SHP77 treated with DMSO at 0.1 percent for 48 hours (cell line): ENCODE measurements at places on chromosomes 12 and 14.

- DNase-seq: no peak
Measured at GRCh38 chr12:109833307-109834189, at the start of gene TRPV4. TRPV4 (minus strand) TSS chr12:109833398; CDS start chr12:109814796, 18,602 bp downstream.

- no peak for DNase-seq
Measured at GRCh38 chr12:128715485-128715884, 108.3 kb downstream of the SLC15A4 start.

DNA sequence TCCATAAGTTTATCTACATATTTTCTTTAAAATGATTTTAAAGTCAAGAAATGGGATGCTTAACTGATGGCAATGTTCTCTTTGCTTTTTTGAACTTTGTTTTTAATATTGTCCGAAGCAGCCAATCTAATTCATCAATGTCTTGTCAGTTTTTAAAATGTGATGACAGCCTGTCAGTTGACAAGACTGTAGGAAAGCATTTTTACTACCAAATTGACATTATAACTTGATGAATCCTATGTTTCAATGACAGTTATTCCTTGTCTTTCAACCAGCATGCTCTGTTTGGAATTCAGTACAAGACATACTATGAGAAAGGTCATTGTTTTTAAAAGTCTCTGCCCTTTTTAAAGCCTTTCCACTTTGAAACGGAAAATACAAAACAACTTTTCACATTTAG, 1073.2 kb downstream of the TMTC2 start:
- DNase-seq: no peak

GRCh38 chr14:38197001-38197783, 10.5 kb upstream of the SSTR1 start:
- DNase-seq: no peak

- no peak for DNase-seq
Measured at GRCh38 chr14:57485635-57486034, 8.0 kb downstream of the CCDC198 start.

DNA sequence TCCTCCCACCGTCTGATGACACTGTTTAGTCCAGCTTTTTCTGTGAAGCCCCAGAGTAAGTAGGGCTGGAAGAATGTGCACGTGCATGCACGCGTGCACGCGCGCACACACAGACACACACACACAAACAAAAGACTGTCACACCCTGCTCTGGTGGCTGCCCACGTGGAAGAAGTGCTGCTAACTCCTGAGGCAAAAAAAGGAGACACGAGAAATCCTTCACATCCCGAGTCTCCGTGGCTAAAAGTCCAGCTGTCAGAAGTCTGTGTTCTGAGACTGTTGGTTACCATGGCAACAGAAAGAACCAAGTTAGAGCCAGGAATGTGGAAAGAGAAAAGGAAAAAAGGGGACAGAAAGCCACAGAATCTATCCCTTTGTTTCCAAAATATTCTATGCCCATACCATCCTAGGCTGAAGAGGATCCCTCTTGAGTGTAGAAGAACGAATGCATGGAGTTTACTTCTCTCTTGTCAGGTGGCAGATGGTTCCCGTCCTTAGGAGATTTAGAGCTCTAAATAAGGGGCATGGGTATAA, 1.6 kb upstream of the C12orf71 start:
- DNase-seq: no peak

DNA sequence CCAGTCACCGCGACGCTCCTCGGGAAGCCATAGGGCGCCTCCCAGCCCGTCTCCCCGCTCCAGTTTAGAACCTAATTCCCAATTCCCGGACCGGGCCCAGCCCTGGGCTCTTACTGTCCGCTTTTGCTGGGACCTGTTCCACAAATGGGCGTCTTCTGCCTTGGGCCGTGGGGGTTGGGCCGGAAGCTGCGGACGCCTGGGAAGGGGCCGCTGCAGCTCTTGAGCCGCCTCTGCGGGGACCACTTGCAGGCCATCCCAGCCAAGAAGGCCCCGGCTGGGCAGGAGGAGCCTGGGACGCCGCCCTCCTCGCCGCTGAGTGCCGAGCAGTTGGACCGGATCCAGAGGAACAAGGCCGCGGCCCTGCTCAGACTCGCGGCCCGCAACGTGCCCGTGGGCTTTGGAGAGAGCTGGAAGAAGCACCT, 797 bp downstream of the UNG start:
- no peak for DNase-seq

DNA sequence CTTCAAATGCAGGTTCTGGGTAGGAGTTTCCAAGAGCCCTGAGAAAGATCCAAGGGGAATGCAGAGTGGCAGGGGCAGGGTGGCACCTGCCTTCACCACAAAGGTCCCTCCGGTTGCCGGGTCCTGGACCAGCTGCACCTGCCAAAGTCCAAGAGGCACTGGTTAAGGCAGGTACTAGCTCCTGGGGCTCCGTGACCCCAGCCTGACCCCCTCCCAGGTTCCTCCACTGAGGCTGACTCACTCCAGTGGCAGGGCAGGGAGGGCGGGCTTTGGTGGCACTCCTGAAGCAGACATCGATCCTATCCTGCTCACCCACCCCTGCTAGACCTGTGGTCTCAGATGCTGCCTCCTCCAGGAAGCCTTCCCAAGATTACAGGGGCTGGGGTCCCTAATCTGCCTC, 11.4 kb downstream of the RPS6KL1 start:
- no peak for DNase-seq

DNA sequence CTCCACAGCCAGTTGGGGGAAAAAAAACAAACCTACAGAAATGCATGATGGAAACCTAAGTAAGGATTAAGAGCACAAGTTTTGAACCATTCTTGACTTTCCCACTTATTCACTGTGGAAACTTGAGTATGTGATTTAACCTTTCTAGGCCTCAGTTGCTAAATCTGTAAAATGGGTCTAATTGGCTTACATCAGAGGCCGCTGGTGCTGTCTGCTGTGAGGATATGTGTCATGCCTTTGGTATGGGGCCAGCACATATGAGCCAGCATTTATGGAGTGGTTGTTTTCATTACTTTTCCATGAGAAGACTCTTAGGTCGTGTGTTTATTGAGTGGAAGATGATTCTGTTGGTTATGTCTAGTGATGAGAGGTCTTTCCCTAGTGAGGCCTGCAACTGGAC, 102.4 kb downstream of the ESR2 start:
- DNase-seq: no peak

DNA sequence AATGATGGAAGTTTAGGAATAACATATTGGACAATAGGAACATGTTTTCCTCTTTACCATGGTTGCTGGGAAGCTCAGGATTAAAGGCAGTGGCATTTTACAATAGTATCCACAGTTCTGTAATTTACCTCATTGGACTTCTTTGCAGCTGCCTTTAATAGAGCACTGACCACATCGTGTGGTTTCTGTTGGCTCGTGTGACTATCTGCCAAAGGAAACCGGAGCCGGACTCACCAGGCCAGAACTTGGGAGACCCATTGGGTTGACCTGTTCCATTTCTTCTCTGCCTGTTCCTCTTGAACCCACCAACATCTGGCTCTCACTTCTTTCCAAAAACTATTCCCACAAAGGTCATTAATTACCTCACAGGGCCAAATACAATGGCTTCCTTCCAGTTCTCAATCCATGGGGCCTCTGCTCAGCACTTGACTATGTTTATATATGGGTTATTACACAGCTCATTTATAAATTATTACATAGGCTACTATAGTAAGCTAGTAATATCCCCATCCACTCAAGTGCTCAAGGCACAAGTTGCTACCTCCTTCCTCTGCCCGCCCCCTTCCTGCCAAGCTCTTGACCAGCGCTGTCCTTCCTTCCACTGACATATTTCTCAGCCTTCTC, 121.5 kb upstream of the VASH1 start:
- DNase-seq: no peak

DNA sequence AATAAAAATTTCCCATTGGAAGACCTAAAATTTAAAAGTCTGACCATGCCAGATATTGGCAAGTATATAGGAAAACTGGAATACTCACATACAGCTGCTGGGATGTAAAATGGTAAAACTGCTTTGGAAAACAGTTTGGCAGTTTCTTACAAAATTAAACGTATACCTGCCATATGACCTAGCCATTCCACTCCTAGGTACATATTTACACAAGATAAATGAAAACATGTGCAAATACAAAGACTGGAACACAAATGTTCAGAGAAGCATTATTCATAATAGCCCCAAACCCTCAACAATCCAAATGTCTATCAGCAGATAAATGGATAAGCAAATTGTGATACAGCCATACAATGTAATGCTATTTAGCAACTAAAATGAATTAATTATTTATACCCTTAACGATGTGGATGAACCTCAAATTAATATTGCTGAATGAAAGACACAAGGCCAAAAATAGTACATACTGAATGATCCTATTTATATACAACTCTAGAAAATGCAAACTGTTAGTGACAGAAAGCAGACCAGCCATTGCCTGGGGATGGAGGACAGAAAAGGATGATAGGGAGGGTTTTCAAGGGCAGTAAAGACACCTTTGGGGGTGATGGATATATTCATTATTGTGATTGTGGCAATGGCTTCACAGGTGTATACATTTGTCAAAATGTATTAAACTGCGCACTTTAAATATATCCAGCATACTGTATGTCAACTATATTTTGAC, 21.3 kb upstream of the TCP11L2 start:
- no peak for DNase-seq

DNA sequence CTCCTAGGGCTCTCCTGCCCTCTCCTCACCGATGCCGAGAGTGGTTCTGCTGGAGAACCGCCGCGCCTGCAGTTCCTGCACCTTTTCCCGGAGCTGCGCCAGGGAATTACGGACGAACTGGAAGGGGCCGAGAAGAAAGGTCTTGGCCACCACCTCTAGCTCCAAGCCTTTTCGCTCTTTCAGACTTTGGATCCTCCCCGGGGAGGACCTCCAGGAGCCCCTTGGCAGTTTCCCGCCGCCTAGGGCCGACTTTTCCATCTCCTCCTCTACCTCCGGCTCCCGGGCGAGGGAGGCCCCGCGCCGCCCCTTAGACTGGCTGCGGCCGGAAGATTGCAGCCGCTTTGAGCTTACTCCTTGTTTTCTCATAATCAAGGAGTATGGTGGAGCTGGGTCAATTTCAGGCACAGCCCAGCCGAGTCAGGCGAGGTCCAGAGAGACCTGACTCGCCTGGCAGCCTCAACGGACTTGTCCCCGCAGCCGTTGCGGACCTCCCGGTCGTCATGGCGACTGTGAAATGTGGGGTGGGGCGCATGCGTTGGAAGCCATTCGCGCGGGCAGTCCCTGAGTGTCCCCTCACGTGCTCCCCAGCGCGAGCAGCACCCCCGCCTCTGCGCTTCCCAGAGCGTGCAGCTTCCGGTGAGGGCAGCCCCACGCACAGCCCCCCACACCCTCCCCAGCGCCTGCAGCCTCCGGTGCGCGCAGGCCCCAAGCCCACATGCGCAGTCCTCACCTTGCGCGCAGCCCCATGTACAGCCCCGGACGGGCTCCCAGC, at the start of gene DPY19L2:
TSS of gene DPY19L2 (minus strand) at position 466 of the 772 bp plus-strand sequence. CDS start at position 366, 100 bp downstream.
- DNase-seq: no peak

DNA sequence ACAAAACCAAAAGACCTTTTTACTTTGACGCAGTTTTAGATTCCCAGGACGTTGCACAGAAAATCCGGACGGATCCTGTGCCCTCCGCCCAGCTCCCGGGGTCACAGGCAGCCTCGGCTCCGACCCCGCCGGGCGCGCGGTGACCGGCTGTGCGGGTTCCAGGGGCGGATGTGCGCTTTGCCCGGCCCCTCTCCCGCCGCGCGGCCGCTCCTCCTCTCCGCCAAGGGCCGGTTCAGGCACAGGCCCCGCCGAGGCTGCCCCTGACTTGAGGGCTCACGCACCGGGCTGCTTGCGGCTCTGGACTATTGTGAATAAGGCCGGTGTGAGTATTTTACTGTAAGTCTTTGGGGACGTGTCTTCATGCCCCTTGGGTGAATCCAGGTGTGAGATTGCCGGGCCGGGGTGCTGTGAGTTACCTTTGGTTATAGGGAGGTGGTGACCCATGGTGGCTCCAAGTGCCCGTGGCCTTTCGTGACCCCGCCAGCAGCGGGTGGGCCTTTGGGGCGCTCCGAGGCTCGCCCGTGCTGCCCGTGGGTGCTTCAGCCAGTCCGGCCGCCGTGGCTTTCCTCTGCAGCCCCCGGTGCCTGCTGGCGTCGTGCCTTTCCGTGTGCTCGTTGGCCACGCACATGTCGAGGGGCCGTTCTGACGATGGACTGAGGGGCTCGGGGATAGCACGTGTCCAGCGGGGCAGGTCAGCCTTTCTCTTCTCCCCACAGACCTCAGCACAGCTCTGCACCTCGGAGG, 45.9 kb downstream of the NOC4L start:
- DNase-seq: no peak

DNA sequence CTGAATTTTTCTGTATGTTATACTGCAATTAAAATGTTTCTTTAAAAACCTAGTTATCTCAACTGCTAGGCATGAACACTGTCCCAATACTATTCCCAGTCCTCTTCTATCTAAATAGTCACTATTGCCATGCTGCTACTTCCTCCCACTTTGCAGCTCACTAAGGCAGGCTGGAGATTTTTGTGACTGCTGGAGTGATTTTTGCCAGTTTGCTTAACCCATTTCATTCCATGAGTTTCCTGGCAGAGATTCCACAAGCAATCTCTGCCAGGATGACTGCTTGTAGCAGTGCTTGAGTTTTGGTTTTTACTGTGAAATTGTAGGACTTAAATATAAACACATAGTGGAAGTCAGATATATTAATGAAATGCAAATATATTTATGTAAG, 80.8 kb downstream of the BHLHE41 start:
- DNase-seq: no peak

DNA sequence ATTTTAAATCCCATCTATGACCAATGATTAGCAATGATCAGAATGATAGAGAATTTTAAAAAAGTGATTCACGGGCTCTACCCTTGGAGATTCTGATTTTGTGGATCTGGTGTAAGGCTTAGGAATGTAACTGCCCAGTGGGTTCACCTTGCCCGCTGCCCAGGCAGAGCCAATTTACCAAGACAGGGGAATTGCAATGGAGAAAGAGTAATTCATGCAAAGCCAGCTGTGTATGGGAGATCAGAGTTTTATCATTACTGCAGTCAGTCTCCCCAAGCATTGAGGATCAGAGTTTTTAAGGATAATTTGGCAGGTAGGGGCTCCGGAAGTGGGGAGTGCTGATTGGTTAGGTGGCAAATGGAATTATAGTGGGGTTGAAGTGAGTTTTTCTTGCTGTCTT, 480.6 kb downstream of the ATP23 start:
- DNase-seq: no peak

GRCh38 chr14:22555384-22556011, 33.5 kb downstream of the DAD1 start:
- DNase-seq: no peak

DNA sequence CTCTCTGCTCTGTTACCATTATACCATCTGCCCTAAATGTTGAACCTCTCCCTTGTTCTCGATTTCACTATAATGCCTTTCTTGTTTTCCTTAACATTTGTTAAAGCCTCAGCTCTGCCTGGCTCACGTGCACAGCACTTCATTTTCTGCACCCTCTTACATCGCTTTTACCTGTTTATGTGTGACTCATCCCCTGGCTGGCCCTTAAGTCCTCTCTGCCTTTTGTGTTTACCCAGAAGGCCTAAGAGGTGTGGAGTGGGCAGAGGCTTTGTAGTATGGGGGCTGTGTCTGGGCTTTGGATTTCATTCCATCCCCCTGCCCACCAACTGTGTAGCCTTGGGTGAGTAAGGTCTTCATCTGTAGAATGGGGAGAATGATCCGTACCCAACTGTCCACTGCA, 36.5 kb downstream of the UBE3B start:
- no peak for DNase-seq

DNA sequence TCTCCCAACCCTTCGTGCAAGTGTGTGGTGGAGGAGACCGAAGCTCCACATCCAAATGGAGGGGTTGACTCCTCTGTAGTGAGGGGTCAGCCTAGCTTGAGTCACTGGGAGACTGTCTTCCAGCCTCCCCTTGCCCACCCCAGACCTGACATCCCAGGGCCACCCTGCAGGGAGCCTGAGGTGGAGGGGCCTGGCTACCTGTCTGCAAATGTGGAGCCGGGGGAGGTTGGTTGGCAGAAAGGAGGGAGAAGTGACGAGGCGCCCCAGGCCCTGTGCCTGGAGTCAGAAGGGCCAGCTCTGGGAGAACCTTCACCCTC, 37.5 kb downstream of the NFKBIA start:
- no peak for DNase-seq
